ENCODE measurements at places on chromosomes 3 and 15.

DNA sequence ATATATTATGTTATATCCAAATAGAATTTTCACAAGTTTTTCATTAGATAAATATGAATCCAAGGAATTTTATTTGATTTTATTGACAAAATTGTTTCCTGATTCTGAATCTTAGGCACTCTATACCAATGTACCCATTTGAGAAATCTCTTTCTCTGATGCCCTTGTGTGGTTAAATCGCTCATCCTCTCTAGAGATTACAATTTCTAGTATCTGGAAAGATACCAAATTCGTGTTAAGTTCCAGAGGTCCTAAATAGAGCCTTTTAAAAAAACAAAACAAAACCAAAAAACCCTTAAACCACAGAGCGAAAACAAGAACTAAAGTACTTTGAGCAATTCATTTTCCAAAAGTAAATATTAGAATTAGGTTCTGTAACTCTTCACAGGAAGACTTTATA is 20.0 kb downstream of the SATB1 start:
- DNase-seq: no peak

DNA sequence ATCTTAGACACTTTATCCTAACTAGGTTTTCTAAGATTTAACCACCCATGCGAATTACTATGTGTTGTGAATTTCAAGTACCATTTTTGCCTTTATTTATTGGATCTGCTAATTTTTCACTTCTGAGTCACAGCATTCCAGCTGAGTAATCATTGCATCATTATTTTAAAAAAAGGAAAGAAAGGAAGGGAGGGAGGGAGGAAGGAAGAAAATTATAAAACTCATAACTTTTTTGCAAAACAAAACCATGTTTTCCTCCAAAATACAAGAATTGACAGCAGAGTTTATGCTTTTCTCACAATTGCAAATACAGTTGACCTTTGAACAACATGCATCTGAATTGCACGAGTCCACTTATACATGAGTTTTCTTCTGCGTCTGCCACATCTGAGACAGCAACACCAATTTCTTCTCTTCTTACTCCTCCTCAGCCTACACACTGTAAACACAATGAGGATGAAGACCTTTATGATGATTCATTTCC is 651.4 kb upstream of the NECTIN3 start:
- no peak for DNase-seq

GRCh38 chr3:175729466-175729865 is 870.3 kb downstream of the NAALADL2 start:
- DNase-seq: no peak

GRCh38 chr3:8518138-8518537 is 16.5 kb downstream of the LMCD1 start:
- no peak for DNase-seq
